ENCODE measurements at places on chromosomes 7 and 10.

DNA sequence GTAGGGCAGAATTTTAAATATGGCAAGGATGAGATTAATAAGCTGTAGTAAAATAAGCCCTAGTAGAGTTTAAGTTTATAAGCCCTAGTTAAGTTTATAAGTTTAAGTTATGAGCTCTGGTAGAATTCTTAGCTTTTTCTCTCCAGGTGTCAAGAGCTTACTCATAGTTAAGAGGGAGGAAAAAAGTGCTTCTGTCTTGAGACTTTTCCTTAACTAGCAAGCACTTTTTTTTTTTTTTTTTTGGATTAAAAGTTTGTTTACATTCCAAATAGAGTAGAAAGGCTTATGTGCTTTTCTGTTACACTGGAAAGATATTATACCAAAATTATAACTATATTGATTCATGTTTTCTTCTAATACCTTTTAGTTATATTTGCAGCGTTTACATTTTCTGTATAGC lies 25.5 kb upstream of the MPP7 start:
- DNase-seq = no peak

DNA sequence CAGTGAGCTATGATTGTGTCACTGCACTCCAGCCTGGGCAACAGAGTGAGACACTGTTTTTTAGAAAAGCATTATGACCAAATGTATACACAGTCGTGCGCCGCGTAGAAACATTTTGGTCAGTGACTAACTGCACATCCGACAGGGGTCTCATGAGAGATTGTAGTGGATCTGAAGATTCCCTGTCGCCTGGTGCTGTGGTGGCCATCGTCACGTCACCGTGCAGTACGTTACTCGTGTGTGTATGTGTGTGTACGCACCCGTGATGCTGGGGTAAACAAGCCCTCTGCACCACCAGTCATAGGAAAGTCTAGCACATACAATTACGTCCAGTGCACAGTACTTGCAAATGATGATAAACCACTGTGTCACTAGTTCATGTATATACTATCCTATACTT lies 109.4 kb downstream of the ELFN1 start:
- DNase-seq = no peak

GRCh38 chr7:151351027-151351426 lies 9.4 kb downstream of the NUB1 start:
- DNase-seq = no peak

- no peak for DNase-seq
These were observed 338.1 kb upstream of the SEMA3C start for GRCh38 chr7:81256991-81257390.

- no peak for DNase-seq
These were observed 216.8 kb upstream of the CCDC6 start for GRCh38 chr10:60123172-60123571.

DNA sequence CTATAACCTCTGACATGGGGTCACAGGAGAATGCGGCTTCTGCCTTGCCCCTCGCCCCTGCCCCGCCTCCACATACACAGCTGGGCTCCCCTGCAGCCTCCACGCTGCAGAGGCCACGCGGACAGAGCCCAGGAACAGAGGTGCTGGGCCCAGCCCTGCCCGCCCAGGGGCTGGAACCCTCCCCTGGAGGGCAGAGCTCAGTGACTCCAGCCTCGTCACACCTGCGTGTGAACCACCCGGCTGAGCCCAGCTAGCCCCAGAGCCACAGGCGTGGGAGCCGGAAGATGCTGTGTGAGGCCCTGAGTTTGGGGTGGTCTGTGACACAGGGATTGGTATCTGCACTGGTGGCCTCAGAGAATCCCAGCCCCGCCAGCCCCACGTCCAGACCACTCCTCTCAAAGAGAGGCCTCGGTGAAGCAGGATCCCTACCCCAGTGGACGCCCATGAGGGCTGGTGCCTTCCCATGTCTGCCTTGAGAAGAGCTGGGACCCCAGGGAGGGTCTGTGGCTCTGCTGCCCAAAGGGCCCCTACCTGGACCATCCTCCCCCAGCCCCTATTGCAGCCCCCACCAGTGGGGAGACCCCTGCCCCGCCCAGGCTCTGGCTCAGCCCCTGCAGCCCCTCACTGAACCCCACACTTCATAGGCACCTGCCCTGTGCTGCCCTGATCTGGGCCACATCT lies 8.1 kb upstream of the ADAP1 start:
- DNase-seq = no peak

- no peak for DNase-seq
These were observed 88.7 kb downstream of the RAMP3 start for GRCh38 chr7:45246339-45246738.

DNA sequence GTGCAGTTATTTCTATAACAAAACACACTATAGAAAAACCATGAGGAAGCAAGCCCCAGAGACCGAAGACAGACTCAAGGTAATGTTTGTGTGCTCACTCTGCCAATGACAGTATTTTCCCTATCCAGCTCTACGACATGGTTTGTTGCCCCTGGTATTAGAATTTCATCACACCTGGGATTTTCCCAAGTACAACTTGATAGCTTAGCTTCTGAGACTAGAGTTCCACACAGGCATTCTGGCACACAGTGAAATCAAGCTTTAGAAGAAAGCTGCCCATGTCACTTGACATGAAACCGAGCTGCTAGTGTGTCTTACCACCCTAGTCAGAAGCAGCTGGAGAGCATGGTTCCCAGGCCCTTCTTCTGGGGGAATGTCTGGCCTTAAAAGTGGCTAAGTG lies 44.1 kb upstream of the AKR1E2 start:
- no peak for DNase-seq

- DNase-seq = no peak
These were observed 69.7 kb downstream of the CYP51A1 start for GRCh38 chr7:92064438-92065029.

DNA sequence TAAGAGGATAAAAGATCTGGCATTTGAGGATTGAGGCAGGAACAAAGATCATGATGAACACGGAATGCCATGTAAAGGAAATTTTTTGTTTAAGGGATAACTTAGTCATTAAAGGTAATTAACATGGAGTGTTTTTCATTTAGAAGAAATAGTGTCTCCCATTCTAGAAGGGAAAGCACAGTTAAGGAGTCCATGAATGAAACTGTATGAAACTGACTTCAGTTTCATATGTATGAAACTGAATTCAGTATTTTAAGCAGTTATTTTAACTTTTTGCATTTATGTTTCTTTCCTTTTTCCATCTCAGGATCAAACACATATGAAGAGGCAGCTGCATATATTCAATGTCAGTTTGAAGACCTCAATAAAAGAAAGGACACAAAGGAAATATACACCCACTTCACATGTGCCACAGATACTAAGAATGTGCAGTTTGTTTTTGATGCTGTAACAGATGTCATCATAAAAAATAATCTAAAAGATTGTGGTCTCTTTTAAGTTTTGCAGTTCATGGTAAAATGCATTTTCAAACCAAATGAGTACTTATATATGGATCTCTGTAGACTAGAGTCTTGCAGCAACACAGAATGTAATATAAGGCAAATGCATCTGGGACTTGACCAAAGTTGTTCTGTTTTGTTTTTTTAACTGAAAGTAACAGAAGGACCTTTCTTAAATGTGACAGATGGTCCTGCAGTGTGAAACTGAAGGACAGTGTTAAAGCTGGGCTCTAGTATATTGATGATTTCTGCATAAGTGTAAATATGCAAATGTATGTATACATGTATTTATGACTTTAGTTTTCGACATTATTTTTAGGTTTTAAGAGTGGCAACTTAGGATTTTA lies 82.6 kb downstream of the GNAI1 start:
- no peak for DNase-seq

GRCh38 chr7:16810112-16810511 lies 5.3 kb upstream of the AGR2 start:
- DNase-seq = no peak

GRCh38 chr10:131043039-131043691 lies 268.4 kb downstream of the TCERG1L start:
- DNase-seq = no peak

GRCh38 chr10:43258211-43258561 lies 8.7 kb downstream of the RASGEF1A start:
- DNase-seq = no peak

DNA sequence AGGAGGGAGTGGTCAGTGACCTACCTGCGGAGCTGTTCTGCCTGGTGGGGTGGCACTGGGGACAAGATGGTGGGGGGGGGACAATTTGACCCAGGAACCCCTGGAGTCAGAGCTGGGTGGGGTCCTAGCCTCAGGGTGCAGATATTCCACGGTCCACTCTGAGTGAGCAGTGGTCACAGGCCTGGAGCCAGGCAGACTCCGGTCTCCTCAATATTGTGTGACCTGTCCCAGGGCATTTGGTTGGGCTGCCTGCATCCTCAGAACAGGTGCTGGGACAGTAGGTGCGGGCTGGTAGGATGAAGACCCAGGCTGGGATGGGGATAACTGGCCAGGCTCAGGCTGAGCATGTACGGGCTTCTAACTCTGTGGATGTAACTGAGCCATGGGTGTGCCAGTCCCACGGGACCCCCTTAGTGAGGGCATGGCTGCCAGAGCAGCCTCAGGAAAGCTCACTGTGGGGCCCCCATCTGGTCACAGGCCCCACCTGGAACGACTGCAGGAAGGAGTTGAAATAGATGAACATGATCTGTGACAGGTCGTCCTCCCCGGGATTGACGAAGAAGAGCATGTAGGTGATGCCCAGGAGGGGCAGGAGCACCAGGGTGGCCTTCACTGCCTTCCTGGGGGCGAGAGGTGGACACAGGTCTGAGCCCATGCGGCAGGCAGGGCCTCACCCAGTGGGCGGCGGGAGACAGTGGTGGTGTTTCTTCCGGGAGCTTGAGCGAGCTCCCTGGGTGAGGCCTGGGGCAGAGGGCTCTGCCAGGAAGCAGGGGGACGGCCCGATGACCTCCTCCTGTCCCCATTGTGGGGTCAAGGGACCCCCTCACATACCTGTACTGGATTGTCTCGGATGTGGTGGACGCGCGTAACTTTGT lies 26.9 kb downstream of the CRHR2 start:
- DNase-seq = no peak

DNA sequence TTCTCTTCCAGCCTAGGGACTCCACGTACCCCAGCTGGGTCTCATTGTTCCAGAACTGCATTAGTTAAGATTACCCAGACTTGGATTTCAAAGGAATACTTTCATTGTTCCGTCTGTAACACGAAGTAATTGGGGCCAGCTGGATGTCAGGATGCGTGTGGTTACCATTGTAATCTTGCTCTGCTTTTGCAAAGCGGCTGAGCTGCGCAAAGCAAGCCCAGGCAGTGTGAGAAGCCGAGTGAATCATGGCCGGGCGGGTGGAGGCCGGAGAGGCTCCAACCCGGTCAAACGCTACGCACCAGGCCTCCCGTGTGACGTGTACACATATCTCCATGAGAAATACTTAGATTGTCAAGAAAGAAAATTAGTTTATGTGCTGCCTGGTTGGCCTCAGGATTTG lies 21.0 kb downstream of the LRRC17 start:
- DNase-seq = no peak

DNA sequence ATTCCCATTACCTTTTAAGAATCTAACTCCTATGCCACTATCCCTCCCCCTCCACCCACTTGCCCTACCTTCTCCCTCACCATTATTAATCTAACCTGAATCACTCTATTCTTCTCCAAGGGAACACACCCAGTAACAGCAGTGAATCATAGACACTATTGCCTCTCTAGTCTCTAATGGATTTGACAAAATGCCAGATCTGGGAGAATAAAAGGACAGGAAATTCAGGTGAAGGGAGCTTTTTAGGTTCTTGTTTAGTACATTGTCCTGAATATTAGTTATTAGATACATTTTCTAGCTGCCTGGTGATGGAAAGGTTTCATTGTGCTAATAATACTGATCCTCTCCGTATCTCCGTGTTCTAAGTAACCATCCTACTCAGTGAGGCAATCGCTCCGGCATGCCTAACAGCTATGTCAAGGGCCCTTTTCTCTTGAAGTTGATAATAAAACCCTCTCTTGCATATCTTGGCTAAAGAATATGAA lies 4.1 kb upstream of the SFR1 start:
- no peak for DNase-seq

GRCh38 chr10:30398788-30399187 lies 35.2 kb upstream of the MAP3K8 start:
- no peak for DNase-seq

GRCh38 chr10:113084031-113084430 lies 134.0 kb downstream of the TCF7L2 start:
- DNase-seq = no peak

DNA sequence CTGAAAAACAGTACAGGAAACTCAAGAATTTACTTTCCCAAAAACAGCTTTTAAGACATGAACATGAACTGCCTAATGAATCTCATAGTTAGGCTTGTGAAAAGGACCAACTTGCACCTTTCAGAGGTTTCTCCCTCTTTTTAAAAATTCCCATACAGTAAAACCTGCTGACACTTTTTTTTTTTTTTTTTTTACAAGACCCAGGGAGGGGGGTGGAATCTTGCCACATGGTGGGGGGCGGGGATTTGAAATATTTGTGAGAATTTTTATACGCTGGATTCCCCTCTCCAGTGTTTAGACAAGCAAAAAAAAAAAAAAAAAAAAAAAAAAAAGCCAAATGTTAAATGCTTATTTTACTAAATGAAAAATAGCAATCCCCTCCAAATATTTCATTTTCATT lies 57.4 kb downstream of the HIBADH start:
- no peak for DNase-seq

GRCh38 chr10:11595395-11595692 lies 16.1 kb downstream of the USP6NL start:
- DNase-seq = no peak

GRCh38 chr10:128001363-128001745 lies 94.5 kb downstream of the PTPRE start:
- DNase-seq = no peak

DNA sequence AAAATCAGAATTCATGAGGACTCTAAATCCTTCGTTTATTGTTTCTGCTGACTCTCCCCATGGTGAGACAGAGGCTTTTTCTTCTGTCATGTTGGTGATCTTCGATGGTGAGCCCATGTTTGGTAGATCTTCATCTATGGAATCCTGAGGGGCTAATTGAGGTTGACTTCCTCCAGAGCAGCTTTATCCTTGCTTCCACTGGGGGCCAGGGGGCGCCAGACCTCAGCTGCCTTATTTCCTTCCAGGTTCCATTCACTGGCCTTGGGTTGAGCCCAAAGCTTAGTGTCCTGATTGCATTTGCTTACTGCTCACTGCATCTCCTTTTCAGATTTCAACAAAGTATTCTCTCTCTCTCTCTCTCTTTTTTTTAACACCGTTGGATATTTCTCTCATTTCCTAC lies 80.7 kb downstream of the GCC1 start:
- DNase-seq = no peak

- no peak for DNase-seq
These were observed 43.2 kb upstream of the TES start for GRCh38 chr7:116167177-116167576.

Data from 8988T (cell line).